T-cell (primary cell): ENCODE measurements at places on chromosomes 6 and 20.

GRCh38 chr6:136656121-136656520, 105.9 kb upstream of the MAP7 start:
- no peak for DNase-seq

GRCh38 chr20:42494290-42494689, 695.4 kb downstream of the PTPRT start:
- DNase-seq: no peak

- DNase-seq: no peak
Observed at GRCh38 chr6:41653691-41654090, 15.4 kb downstream of the MDFI start.

DNA sequence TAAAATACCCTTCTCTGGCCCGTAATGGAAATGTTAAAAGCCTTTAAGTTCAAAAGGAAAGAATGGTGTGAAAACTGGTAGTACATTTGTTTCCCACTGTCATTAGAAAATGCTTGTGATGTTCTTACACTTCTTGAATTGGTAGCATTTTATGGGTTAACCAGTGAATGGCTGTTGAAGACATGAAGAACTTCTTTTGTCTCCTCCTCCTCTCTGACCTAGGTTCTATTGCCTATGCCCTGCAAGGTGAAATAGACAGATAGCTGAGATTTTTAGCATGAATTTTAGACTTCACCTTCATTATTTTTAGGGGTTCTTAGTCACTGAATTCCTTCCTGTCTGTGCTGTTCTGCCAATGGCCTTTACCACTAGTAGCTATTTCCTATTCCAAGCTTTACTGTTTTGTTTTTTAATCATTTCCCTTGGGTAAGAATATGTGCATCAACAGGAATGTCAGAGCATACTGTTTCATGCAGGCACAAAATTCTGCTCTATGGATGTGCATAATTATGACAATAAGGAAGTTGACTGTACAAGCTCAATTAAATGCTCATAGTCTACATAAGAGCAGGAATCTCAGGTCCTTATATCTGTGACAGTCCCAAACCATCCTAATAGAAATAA, 4.9 kb downstream of the TNFAIP3 start:
- no peak for DNase-seq

- no peak for DNase-seq
Observed at GRCh38 chr6:14728396-14729024, 517.4 kb upstream of the JARID2 start.

GRCh38 chr20:3728354-3728753, 4.1 kb upstream of the HSPA12B start:
- no peak for DNase-seq

DNA sequence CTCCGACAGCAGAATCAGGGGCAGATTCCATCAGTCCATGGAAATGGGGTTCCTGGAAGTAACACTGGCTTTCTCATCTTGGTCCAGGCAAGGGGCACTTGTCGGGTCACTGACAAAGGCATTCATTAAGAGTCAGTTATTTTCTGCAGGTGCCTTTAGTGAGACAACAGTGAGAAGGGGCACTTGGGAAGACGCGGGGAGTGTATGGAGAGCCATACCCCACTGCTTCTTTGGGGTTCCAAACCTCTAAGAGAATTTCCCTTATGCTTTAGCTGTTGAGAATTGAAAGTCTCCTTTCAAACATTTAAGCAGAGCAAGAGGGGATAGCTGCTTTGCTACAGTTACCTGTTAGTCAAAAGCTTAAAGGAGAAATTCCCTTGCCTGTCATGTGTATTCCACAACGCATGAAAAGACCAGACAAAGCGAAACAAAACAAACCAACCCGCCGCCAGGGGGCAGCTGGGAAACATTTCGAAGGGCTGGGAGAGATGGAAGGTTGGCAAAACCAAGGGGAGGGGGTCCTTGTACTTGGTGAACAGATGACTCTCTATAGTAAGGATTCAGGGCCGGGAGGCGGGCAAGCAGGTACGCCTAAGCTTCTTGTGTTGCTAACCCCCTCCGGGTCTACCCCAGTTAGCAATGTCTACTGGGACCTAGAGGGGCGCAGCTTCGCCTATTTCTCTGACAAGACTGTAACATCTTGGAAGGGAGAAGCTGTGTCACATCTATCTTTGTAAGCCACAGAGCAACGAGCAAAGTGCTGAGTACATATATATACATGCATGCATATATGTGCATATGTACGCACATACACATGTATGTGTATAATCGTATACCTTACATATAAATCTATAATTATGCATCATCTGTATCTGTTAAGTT, 474.9 kb upstream of the AGPAT4 start:
- DNase-seq: no peak

DNA sequence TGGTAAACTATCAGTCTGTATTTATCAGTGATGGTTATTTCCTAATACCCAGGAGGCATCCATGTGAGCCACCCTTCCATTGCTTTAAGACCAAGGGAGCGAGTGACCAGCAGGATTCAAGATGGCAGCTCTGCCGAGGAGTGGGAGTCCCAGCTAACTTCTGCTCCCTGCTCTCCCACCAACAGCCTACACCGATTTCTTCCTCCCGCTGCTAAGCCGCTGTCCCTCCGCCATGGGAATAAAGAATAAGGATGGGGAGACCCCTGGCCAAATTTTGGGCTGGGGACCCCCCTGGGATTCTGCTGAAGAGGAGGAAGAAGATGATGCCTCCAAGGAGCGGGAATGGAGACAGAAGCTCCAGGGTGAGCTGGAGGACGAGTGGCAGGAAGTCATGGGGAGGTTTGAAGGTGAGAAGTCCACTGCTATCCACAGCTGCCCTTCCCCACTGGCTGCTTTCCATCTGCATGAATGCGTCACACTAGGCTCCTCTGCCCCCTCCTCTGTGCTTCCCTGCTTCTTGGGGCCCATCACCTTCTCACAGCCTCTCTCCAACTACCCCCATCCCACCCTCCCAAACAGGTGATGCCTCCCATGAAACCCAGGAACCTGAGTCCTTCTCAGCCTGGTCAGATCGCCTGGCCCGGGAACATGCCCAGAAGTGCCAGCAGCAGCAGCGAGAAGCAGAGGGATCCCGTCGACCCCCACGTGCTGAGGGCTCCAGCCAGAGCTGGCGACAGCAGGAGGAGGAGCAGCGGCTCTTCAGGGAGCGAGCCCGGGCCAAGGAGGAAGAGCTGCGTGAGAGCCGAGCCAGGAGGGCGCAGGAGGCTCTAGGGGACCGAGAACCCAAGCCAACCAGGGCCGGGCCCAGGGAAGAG, 10.3 kb downstream of the NFKBIL1 start:
- no peak for DNase-seq

GRCh38 chr20:53949319-53949839, 121.0 kb downstream of the BCAS1 start:
- DNase-seq: peak; percentile 74

- DNase-seq: no peak
Observed at GRCh38 chr6:154583546-154584188, 73.2 kb upstream of the CNKSR3 start.

- DNase-seq: no peak
Observed at GRCh38 chr6:63493557-63493956, 78.7 kb upstream of the LOC128125822 start.

DNA sequence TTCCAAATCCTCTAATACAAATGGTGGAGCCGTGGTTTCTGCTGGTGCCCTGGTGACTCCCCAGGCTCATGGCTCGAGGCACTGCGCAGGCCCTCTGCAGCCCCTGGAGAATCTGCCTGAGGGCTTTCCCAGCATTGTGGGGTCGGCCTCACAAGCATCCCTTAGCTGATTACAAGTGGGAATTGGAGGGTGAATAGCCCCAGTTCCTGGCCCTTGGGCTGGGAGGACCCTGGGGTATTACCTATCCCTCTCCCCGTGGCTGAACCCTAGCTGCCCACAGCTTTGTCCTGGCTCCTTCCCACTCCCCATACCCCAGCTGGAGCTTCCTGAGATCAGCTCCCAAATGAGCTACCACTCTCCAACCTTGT, 212.2 kb upstream of the CST7 start:
- no peak for DNase-seq

- DNase-seq: no peak
Observed at GRCh38 chr6:25550631-25551030, 101.4 kb upstream of the SCGN start.

DNA sequence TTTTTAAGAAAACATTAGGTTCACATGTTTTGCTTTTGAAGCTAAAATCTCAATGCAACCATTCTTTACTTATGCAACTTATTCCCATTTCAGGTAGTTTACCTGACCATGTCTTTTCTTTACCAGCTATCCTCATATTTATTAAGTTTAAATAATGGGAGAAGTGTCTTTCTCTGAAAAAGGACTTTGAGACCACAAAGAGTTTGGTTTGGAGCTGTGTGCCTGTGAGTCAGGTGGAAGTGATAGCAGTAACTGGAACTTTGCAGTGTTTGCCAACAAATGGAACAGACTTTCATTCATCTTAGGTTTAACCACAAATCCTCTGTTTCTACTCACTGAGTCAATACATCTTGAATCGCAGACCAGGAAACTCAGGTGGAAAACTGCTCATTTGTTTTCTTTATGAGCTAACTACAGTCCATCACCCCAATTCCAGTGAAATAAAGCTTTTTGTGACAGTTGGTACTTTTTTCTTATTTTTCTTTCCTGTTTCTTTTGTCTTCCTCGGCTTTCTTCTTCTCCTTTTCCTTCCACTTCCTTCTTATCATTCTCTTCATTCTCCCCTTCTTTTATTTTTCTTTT, 148.3 kb upstream of the RIN2 start:
- no peak for DNase-seq

- DNase-seq: no peak
Observed at GRCh38 chr20:61429458-61430227, 177.6 kb downstream of the CDH4 start.

GRCh38 chr6:16583144-16583762, 178.0 kb downstream of the ATXN1 start:
- no peak for DNase-seq

GRCh38 chr6:56649053-56649769, 6.5 kb upstream of the DST start:
- no peak for DNase-seq

- no peak for DNase-seq
Observed at GRCh38 chr6:22363166-22363713, 66.4 kb upstream of the PRL start.

GRCh38 chr20:14470231-14470899, 133.0 kb upstream of the FLRT3 start:
- no peak for DNase-seq

DNA sequence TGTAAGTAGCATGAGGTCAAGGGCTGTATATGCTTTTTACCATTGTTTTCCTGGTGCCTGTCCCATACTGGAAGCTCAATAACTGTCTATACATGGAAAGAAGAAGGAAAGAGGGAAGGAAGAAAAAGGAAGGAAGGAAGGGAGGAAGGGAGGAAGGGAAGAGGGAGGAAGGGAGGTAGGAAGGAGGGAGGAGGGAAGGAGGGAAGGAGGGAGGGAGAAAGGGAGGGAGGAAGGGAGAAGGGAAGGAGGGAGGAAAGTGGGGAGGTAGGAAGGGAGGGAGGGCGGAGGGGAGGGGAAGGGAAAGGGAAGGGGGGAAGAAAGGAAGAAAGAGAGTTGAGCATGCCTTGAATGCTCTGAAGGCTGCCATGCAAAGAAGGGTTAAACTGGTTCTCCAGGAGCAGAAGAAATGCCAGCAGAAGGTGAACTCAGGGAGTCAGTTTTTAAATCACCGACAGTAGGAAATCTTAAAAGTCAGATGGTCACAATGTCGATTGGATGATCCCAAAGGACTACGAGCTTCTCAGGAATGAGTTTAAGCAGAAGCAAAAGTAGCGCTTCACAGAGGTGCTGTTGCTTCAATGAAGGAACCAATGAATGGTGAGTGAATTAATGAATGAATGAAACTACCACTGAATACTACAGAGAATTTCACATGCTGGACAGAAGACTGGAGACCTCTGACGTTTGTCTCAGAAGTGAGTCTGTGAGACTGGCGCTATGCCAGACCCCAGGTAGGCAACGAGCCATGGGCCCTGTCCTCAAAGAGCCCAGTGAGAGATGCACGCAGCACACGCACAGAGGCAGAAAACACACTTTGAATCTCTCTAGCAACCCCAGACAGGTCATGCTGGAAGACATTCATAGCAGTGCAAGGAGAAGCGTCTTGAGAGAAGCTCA, 117.6 kb downstream of the MRPL14 start:
- DNase-seq: no peak

GRCh38 chr20:47089151-47089550, 194.5 kb downstream of the EYA2 start:
- no peak for DNase-seq

GRCh38 chr6:115495184-115495583, 565.5 kb downstream of the FRK start:
- no peak for DNase-seq

DNA sequence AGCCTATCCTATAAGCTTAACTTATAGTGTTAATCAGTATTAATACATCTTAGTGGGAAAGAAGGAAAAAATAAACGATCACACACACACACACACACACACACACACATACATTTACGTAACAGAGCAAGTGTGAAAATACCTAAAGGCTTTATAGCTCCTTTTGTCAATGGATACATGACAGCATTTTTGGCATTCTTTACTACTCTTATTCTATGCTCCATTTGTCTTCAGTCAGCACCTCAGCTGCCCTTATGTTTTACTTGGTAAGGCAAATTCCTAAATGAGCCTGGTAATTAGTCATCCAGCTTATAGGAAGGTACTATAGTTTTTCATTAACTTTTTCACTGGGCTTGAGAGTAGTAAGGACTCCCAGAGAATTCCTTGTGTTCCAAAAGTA, 25.1 kb upstream of the SLC17A3 start:
- no peak for DNase-seq

GRCh38 chr6:133108419-133108818, 132.7 kb upstream of the EYA4 start:
- no peak for DNase-seq

- no peak for DNase-seq
Observed at GRCh38 chr6:156687789-156688619, 89.2 kb upstream of the ARID1B start.

DNA sequence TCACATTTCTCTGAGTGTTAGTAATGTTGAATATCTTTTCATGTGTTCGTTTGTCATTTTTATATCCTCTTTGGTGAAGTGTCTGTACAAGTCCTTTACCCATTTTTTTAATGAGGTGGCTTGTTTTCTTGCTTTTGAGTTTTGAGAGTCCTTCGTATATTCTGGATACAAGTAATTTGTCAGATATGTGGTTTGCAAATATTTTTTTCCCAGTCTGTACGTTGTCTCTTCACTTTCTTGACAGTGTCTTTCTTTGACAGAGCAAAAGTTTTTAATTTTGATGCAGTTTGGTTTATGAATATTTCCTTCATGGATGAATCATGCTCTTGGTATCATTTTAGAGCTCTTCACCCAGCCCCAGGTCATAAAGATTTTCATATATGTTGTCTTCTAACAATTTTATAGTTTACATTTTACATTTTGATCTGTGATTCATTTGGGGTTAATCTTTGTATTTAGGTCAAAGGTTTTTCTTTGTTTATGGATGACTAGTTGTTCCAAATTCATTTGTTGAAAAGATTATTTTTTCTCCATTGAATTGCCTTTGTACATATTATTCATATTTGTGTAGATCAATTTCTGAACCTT, 152.5 kb downstream of the MRPL14 start:
- no peak for DNase-seq

DNA sequence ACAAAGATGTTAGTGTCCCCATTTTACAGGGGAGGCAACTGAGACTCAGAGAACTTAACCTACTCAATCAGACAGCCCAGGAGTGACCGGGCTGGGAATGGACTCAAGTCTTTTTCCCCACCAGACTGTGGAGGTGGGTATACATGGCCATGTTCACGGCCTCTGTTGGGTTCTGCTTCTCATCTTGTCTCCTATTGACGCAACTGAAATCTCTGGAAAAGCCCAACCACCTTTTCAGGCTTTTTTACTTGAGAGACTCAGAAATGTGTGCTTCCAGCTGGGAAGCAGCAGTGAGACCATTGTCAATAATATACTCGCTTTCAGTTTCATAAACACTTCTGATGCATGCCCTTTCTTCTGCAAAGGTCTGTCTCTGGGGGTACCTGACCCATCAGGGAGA, 70.7 kb downstream of the SOBP start:
- no peak for DNase-seq
